ENCODE measurements at places on chromosomes 3 and 15. TPM values are rescaled to one million over a fixed set of nuclear protein-coding genes. Genes with fewer than 3 reads are reported as not detected.

- no peak for DNase-seq
- H3K4me3 ChIP-seq: no peak overlapping the region
- no peak overlapping the region for H3K27ac ChIP-seq
- H3K4me1 ChIP-seq: no peaks in the 10 kb centered on the region
- no peaks in the 10 kb centered on the region for H3K36me3 ChIP-seq
These were observed 160.0 kb upstream of the UMPS start for GRCh38 chr3:124570232-124570631.

Gene CFAP100
- total RNA-seq: not detected

DNA sequence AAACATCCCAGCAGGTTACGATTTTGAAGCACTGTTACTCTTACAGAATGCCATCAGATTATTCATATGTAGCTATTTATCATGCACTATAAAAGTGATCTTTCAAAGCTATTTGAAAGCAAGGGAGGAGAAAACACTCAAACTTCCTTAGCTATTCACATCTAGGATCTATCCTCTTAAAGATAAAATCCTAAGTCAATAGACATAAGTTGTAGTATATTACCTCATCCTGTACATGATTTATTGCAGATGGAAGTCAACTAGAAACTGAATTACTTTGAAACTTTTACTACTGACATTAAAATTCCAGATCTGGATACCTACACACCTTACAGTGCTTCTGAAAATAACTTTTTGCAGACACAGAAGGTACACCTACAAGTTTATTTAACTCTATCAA is 197.2 kb downstream of the MEIS2 start:
- H3K27ac ChIP-seq: no peak overlapping the region
- no peaks in the 10 kb centered on the region for H3K27me3 ChIP-seq
- no peak overlapping the region for H3K4me3 ChIP-seq
- DNase-seq: no peak

- H3K27me3 ChIP-seq: no peaks in the 10 kb centered on the region
- H3K4me1 ChIP-seq: peaks cover 10% of the 10 kb centered on the region
- H3K4me3 ChIP-seq: no peak overlapping the region
- H3K27ac ChIP-seq: no peak overlapping the region
- H3K36me3 ChIP-seq: no peaks in the 10 kb centered on the region
- DNase-seq: no peak
These were observed 68.4 kb upstream of the MCTP2 start for GRCh38 chr15:94162939-94163338.

Gene PRRT3
- total RNA-seq: 1.0 TPM

Gene SLC6A20
- not detected for total RNA-seq

Gene ARL14
- total RNA-seq: not detected

GRCh38 chr3:47228088-47228487 is 54.5 kb downstream of the KIF9 start:
- no peaks in the 10 kb centered on the region for H3K36me3 ChIP-seq
- H3K27me3 ChIP-seq: no peaks in the 10 kb centered on the region
- peak overlapping the region; percentile 43 for H3K4me3 ChIP-seq
- peak overlapping the region; percentile 45 for H3K27ac ChIP-seq
- H3K4me1 ChIP-seq: peaks cover 40% of the 10 kb centered on the region

DNA sequence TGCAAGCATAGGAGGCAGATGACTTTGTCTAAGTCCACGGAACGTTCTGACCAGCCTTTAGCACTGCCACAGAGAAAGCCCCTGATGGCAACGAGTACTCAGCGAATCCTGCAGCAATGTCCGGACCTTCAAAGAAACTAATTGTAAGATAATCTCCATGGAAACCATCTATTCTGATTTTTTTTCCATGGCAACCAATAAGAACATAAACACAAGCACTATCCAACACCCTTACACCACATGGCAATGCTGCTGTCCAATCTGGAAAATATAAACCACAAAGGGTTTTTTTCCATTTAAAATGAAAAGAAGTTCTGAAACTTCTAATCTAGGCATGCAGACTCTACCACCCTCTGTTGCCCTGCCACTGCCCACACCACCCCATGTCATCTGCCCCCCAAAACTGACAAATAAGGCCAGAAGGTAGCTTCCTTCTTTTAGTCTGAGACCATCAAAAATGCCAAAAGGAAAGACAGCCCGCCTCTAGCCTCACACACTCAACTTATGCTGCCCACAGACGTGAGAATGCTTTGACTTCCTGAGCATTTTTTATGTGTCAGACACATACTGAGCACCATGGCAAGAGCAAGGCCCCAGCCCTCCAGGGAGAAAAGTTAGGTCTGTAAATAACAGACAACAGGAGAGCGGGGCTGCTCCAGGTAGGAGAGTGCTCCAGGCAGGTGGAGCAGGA is 44.5 kb downstream of the POC1A start:
- no peaks in the 10 kb centered on the region for H3K4me1 ChIP-seq
- H3K36me3 ChIP-seq: no peaks in the 10 kb centered on the region
- no peaks in the 10 kb centered on the region for H3K27me3 ChIP-seq

Gene CTSH
- 61.0 TPM for total RNA-seq

Gene RBP2
- total RNA-seq: not detected

- no peak for DNase-seq
- H3K27me3 ChIP-seq: no peaks in the 10 kb centered on the region
- no peak overlapping the region for H3K27ac ChIP-seq
- no peaks in the 10 kb centered on the region for H3K36me3 ChIP-seq
These were observed 635.0 kb downstream of the TBL1XR1 start for GRCh38 chr3:176562331-176562730.

Gene AADAC
- total RNA-seq: not detected
